ENCODE measurements at places on chromosomes 6 and 20.

DNA sequence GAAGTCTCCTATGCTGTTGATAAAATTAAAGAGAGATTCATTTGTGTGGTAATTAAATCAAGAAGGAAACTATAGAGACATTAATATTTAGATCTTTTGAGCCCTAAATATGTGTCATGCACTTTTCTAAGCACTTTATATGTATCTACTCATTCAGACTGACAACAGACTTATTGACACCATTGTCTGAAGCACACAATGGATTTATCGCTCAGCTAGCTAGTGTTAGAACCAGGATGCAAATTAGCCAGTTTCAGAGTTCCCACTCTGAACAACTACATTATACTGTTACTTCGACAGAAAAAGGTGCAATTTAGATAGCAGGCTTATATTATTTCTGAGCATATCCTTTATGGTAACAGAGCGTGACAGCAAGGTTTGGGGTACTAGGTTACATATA, 27.7 kb upstream of the KIAA0408 start:
- DNase-seq = no peak

DNA sequence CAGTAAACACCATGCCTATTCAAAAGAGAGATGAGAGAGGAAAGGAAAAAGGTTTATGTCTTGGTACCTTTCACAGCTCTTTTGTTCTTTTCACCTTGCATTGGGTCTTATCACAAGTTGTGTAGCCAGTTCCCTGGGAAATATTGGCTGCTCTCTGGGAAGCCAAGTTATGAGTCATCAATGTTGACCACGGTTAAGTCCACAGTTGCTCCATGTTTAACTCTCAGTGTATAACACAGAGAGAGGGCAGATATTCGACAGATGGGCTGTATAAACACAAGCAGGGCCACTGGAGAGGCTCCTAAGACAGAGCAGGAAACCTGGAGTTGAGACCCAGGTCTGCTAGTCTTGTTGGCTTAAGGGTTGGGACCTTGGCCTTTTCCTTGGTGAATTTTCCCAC, 718.6 kb downstream of the QKI start:
- no peak for DNase-seq

DNA sequence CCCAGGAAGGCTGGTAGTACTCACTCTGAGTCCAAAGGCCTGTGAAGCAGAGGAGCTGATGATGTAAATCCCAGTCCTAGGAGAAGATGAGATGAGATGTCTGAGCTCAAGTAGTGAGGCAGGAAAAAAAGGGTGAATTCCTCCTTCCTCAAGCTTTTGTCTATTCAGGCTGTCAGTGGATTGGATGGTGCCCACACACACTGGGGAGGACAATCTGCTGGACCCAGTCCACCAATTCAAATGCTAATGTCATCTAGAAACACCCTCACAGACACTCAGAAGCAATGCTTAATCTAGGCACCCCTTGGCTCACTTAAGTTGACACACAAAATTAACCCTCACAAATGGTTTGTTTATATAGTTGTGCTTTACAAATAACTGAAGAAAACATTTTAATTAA, 94.6 kb downstream of the CD109 start:
- DNase-seq = no peak

DNA sequence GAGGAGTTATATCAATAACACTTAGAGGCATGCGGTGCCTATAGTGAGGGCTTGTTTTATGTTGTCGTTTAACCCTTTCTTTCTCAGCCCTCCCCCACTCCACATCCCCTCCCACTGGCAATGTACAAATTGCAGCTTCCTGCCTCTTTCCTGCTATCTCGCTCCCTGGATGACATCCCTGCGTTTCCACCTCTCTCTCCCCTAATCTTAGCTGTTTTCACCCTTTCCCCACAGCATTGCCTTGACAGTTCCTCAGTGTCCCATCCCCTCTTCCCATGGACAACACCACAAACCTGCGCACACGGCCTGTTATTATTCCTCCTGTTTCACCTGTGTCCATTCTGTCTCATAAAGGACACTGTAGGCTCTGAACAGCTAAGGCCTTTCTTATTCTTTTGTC, 34.5 kb downstream of the MYB start:
- no peak for DNase-seq

DNA sequence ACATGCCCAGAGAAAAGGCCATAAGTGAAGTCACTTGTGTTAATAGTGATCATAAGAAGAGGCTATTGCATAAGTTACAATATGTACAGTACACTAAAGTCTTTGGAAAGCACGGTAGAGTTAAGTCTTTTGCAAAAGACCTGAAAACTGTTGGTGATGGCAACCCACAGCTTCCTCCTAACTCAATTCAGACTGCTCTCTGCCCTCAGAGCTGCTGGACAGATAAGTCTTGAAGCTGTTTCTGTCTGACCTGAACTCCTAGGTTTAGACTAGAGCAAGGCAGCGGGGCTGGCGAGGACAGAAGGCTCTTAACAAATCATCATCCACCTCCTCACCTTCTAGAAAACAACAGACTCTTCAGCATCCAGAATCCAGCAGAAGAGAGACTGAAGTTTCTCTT, 125.4 kb downstream of the CD24 start:
- no peak for DNase-seq

- DNase-seq = no peak
These were observed 686 bp downstream of the GINS1 start for GRCh38 chr20:25408170-25408547.

DNA sequence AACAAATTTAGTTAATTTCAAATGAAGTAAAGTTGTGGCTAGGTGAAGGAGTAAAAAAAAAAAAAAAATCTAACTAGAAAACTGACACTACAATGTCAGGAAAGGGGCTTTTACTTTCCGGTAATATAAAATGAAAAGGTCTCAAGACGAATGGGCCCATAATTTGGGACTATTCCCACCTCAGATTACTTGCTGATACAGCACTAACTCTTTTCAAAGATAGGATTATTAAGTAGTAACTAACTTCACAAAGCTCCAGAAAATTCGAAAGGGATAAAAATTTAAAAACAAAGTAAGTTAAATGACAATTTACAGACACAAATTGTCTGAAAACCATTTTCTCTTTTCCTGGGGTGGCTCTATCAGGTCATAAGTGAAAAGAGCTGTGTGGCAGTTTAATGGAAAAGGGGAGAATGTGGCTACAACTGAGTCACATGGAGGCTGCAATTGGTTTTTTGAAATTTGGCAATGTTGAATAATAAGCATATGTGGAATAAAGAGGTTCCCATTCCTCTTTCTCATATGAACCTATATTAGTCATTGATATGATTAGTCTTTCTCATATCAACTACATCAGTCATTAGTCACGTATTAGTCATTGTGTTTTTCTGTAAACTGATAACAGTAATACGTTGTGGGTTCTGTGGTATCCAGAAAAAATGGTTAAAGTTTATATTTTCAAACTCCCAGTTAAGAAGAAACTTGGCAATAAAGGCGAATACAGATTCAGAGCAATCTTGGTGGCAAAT, 78.0 kb downstream of the RWDD2A start:
- DNase-seq = no peak

DNA sequence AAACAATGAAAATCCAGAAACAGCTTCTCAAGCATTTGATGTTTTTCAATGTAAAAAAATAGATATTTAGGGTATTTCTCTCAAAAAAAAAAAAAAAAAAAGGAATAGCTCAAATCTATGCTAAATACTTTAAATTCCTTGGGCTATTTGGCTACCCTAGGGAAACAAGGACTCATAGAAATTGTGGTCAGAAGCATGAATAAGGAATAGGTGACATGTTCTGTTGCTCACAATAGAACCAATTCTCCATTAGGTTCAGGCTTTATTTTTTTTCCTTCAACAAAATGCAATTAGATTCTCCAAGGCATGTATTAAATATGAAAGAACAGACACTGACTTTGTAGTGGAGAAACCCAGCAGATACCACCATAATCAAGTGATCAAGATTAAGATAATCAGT, 904.3 kb upstream of the FLRT3 start:
- DNase-seq = no peak
